Activated CD4-positive, alpha-beta T cell treated with anti-CD3 and anti-CD28 coated beads, Interleukin-2, amount 10 ng/mL, durations not matched to agents 7 days and 5 days (primary cell): ENCODE measurements at places on chromosomes 11 and 22. TPM values are rescaled to one million over a fixed set of nuclear protein-coding genes. Genes with fewer than 3 reads are reported as not detected.

The KIAA0930 gene
- total RNA-seq: 17.8 TPM

The GAL gene
- total RNA-seq: not detected

The SYTL2 gene
- 45.6 TPM for total RNA-seq

The OR6X1 gene
- not detected for total RNA-seq

The SYT9 gene
- not detected for total RNA-seq

The OR52N4 gene
- total RNA-seq: 0.89 TPM

The FLRT1 gene
- total RNA-seq: not detected

The LMO2 gene
- not detected for total RNA-seq

The FXYD2 gene
- total RNA-seq: 0.97 TPM
